ENCODE measurements at places on chromosomes 3 and 15.

DNA sequence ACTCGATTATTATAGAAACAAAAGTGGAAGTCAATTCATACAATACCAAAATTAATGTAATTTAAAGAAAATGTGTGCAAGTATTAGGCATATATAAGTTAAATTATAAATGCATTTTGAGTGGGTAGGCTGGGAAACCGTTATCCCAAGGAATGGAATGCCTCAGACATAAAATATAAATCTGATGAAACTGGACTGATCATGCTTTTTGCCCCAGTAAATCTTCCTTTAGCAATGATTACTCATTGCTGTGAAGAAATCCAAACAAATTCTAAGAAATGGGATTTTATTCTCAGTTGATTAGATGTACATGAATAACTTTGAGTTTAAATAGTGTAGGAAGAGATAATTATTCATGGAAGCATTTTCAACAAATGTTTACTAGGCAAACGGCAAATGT is 185.5 kb upstream of the KCNMB2 start:
- no peak for DNase-seq

GRCh38 chr3:47260605-47261004 is 22.0 kb downstream of the KIF9 start:
- DNase-seq = no peak

DNA sequence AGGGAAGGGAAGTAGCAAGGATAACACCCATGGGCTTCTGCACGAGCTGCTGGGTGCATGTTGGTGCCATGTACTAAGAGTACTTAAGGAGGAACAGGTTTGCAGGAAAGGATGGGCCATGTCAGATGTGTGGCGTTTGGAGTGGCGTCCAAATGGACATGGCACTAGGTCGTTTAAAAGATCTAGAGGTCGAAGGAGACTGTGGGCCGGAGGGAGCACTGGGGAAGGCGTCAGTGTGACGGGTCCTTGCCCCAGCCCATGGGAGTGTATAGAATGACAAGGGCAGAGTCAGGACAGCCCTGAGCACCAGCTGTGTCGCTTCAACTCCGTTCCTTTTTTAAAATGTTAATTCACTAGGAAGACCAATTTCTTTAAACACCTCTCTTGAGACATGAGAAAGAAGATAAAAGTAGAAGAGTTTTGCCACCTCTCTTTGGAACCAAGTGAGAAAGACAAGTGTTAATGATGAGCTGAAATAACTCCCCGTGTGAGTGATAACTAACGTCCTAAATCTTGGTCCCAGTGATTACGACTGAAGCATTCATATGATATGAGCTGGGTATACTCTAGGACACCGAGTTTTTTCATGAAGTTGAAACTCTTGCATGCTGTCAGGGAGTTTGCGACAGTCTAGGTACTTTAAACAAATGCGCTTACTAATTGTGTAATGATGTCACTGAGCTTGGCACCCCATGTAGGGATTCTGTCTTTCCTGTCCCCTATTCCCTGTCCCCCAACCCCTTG is 23.8 kb downstream of the LYSMD4 start:
- DNase-seq = no peak

DNA sequence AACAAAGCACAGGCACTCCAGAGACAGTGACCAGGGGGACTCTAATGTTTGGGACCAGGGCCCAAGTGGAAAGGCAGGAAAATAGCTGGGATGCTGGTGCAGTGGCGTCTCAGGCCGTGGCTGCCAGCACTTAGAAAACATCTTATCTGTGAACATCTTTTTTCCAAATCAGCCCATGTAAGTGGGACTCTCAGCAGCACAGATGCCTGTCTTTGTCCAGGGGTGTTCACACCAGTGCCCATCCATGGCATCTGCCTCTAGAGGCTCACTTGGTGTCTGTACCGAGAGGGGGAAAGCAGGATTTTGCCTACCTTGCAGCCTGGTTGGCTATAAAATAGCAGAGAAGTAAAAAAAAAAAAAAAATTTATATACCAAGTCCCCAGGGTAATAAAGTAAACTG is 26.7 kb downstream of the SLC12A8 start:
- DNase-seq = no peak

DNA sequence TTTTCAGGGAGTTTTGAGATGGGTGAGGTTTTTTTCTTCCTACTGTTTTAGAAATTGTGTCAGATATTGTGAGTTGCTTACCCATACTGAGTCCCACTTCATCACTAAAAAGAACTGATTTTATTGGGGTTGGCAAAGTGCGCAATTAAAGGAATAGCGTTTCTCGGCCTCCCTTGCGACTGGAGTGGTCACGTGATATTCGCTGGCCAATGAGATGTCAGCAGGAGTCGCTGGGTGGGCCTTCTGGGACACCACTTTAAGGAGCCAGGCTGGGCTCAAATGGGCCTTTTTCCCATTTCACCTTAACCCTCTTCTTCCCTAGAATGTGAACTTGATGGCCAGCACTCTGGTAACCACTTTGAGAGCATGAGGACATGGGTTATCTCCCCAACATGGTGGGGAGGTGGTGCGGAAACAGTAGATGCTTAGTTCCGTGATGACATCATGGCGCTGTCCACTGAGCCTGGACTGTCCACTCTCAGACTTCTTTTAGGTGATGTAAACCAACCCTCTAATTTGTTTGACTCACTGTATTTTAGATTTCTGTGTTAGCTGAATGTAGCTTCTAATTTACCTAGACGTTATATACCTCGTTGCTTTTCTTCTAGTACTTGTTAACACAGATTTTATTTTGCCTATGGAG is 13.2 kb upstream of the IQCF5 start:
- DNase-seq = no peak

DNA sequence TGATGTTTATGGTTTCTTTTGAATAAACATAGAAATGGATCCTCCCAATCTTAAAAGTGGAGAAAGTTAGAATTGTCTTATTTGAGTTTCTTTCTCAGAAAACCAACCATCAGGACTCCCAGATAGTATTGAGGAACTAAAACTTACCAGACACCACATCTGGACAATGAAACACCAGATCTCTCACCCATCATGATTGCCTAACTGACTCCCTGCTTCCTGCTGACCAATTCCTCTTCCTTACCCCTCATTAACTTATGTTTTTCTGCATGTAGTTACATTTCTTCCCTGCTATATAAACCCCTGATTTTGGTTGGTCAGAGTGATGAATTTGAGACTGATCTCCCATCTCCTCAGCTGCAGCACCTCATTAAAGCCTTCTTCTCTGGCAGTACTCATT is 242.0 kb upstream of the SETMAR start:
- no peak for DNase-seq

- DNase-seq = no peak
These were observed 99.5 kb downstream of the CHRNA7 start for GRCh38 chr15:32129815-32130214.

GRCh38 chr15:83709811-83710210 is 55.9 kb downstream of the ADAMTSL3 start:
- DNase-seq = no peak

DNA sequence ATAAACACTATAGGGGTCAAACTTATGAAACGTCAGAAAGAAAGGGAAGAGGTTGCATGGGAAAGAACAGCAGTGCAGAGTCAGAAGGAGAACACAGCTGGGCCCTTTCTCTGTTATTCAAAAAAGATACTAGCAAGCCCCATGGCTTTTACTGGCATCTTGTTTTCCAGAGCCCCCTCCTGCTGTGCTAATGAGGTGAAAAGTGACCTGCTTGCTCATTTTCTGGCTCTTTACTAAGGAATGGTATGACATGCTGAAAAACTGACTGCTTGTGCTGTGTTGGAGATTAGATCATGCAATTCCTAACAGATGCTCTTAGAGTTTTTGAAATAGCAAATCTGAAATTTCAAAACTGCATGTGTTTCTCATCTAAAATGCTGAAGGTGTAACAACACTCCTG is 541.6 kb upstream of the ALCAM start:
- peak; percentile 46 for DNase-seq

DNA sequence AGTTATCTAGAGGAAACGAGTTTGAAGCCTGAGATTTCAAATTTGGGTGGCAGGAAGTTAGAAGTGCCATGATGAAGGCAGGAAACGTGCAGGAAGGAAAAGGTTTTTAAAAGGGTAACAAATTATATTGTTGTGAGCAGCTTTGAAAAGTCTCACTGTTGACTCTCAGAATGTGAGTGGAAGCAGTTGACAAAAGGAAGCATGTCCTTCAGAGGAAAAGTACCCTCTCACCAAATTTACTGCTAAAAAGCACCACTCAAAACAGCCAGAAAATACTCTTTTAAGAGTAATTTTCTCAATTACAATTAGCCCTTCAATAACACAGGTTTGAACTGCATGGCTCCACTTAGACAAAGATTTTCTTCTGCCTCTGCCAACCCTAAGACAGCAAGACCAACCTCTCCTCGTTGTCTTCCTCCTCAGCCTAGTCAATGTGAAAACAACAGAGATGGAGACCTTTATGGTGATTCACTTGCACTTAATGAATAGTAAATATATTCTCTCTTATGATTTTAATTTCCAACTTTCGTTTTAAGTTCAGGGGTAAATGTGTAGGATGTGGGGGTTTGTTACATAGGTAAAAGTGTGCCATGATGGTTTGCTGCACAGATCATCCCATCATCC is 117.1 kb upstream of the LIPC start:
- no peak for DNase-seq

- no peak for DNase-seq
These were observed 21.8 kb upstream of the RBP1 start for GRCh38 chr3:139561255-139561817.

- DNase-seq = no peak
These were observed 4.0 kb downstream of the FBXL22 start for GRCh38 chr15:63601026-63601703.

DNA sequence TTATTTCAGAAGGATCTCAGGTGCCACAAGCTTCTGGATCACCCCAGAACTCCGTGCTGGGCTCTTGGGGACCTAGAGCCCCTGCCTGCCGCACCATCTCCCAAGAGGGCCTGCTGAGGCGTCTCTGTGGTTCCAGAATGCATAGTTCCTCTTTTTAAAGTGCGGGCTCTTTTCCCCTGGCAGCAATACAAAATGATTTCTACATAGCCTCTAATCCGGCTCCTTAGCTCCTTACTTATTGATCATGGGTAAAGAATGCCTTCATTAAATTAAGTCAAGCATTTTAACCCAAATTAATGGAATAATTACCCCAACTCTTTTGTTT is 121.9 kb downstream of the ATP10A start:
- DNase-seq = no peak

DNA sequence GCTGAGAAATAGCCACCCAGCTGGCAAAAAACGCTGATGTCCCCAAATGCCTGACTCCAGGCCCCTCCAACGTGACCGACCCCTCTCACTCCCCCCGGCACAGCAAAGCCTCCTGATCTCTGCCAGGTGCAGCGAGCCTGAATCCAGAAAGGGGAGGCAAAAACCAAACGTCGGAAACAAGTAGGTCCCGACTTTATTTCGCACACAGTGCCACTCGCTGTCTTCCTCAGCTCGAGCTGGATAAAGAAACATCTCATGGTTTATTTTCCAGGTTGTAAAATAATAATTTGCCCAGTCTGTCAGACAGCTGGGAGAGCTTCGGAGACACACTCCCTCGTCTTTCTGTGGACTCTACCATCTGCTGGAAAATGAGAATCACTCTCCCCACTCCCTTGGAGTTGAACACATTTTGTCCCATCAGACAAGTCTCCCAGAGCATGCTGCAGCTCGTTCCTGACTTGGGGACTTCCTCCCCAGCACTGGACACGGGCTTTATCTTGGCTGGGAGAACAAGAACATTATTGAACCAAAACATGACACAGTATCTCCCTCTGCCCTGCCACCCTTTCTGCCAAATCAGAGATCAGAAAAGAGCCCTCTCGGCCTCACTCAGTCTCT is 142.8 kb downstream of the NUP210 start:
- DNase-seq = no peak

DNA sequence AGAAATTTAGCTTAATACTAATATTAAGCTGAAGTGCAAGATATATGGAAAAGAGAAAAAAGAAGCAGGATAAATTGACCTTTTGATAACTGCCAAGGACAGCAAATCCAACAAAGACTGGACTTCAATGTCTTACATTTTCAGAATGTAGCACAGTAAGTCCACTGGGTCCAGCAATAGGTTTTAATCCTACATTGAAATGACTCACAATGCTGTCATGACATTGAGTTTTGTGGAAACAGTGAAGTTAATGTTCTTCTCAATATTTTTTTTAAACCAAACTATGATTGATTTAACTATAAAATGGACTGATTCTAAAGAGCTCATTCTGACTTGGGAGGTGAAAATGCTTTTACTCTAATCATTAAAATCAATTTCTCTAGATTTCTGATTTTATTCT is 166.6 kb upstream of the ZNF717 start:
- DNase-seq = no peak

GRCh38 chr15:73374604-73375003 is 5.8 kb upstream of the HCN4 start:
- no peak for DNase-seq

DNA sequence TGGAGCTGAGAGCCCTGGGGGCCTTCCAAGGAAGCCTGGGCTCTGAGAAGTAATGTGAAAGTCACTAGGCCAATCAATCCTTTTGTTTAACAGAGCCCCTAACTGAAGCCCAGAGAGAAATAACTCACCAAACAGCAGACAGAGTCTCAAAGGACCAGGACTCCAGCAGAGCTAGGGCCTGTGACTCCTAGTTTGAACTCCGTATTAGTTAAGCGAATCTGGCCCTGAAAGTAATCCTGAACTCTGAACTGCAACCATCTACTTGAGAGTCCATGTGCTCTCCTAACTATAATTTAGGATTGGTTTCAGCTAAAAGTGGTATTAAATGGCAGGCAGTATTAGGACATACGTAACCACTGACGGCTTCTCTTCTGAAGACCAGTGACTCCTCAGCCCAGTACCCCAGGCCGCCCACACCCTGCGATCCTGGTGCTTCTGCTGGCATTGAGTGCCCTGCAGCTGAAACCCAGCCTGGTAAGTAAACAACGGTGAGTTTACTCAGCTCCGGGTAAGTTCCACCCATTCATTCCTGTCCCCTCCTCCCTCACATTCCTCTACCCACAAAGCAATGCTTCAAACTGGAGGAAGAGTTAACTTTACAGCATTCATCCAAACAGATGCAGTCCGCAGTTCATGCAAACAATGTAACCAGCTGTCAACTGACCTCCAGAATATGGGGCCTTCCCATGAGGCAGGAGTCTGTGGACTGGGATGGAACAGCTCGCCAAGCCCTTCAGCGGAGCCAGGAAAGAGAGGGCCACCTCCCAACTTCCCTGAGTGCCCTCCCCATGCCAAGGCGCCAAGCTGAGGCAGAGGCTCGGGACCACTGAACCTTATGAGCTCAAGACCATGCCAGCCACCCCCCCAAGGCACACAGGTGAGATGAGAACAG is 7.3 kb downstream of the MYO5C start:
- no peak for DNase-seq

Measured in NCI-H1417 treated with DMSO at 0.1 percent for 48 hours (cell line).